Liver (tissue), 10 donors: ENCODE measurements at places on chromosomes 11 and 22. TPM values are rescaled to one million over a fixed set of nuclear protein-coding genes. Genes with fewer than 3 reads are reported as not detected.

- H3K36me3 ChIP-seq, result no peaks in the 10 kb centered on the region
- DNase-seq, result no peak
- peaks cover 10% of the 10 kb centered on the region for H3K4me1 ChIP-seq
- no peaks in the 10 kb centered on the region for H3K27me3 ChIP-seq
- H3K4me3 ChIP-seq, result no peak overlapping the region
Measured at GRCh38 chr11:70002433-70002832, 75.7 kb upstream of the ANO1 start.

- H3K27ac ChIP-seq, result no peak overlapping the region
- DNase-seq, result no peak
- H3K4me1 ChIP-seq, result no peaks in the 10 kb centered on the region
- no peaks in the 10 kb centered on the region for H3K27me3 ChIP-seq
Measured at GRCh38 chr11:115739878-115740277, 235.7 kb upstream of the CADM1 start.

GRCh38 chr22:44689915-44690524 is 12.0 kb upstream of the PRR5 start:
- no peak overlapping the region for H3K4me3 ChIP-seq
- no peaks in the 10 kb centered on the region for H3K36me3 ChIP-seq
- H3K4me1 ChIP-seq, result no peaks in the 10 kb centered on the region
- H3K27ac ChIP-seq, result no peak overlapping the region
- DNase-seq, result no peak

GRCh38 chr11:62677156-62677555 is 1.7 kb downstream of the UBXN1 start:
- DNase-seq, result no peak
- H3K27me3 ChIP-seq, result no peaks in the 10 kb centered on the region

GRCh38 chr22:20583471-20583922 is 76.1 kb downstream of the MED15 start:
- no peaks in the 10 kb centered on the region for H3K4me1 ChIP-seq
- no peak overlapping the region for H3K27ac ChIP-seq
- H3K27me3 ChIP-seq, result no peaks in the 10 kb centered on the region
- peaks cover 70% of the 10 kb centered on the region for H3K36me3 ChIP-seq
- no peak for DNase-seq
- no peak overlapping the region for H3K4me3 ChIP-seq

- no peak overlapping the region for H3K4me3 ChIP-seq
- no peak overlapping the region for H3K27ac ChIP-seq
Measured at GRCh38 chr22:20432244-20432686, 5.4 kb downstream of the SCARF2 start.

DNA sequence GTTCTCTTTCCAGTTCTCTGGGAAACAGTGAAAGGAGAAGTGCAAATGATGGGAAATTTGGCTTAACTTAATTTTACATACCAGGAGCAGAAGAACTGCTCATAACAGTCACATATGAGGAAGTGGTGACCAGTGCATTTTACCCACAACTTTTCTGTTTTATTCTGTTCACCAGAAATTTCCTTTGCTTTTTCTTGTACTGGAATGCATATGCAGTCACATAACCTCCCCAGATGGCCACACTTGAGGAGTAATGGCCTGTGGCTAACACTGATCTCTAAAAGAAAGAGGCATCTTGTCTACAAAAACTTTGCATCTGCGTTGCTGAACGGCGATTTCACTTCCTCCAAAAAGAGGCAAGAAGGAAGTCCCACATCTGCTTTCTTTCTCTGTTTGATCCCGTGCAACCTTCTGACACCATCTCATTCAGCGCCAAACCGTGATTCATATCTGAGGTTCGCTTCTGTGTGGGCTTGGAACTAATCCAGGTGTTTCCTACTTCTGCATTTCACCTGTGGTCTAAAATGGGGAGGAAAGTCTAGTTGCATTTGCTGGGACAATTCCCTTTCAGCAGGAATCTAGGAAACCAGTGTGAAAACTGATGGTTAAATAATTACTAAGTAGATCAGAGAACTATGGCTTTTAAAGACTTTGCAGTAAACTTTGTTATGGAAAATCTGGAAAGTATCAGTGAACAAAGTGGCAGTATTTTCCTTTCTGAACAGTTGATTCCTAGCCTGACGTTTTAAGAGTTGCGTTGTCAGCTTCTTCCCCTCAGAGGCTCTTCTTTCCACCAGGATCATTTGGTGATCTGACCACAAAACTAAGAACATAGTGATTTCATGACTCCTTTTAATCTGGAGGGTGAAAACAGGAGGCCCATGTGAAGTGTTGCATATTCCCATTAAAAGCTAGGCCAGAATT is 4.2 kb upstream of the MPEG1 start:
- DNase-seq, result no peak
- H3K36me3 ChIP-seq, result no peaks in the 10 kb centered on the region
- no peak overlapping the region for H3K4me3 ChIP-seq
- H3K27me3 ChIP-seq, result no peaks in the 10 kb centered on the region

DNA sequence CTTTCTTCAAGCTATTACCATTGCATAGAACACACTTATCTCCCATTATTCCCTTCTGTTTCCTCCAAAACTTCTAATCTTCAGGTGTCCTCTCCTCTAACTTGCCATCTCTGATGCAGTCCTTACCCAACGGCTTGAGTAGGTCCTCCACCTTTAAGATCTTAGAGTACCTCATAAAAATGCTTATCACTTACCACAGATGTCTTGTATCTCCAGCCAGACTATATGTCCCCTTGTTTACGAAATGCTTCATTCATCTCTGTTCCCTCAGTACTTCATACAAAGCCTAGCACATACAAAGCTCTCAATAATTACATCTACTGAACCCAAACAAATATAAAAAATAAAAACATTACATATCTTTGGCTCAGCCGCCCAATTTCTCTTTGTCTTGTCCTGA is 49.2 kb downstream of the PAK1 start:
- DNase-seq, result no peak
- H3K4me3 ChIP-seq, result no peak overlapping the region
- no peaks in the 10 kb centered on the region for H3K36me3 ChIP-seq
- no peaks in the 10 kb centered on the region for H3K27me3 ChIP-seq

GRCh38 chr11:126109941-126110731 is 47.5 kb upstream of the CDON start:
- no peaks in the 10 kb centered on the region for H3K27me3 ChIP-seq
- peaks cover 24% of the 10 kb centered on the region for H3K4me1 ChIP-seq
- H3K36me3 ChIP-seq, result no peaks in the 10 kb centered on the region
- H3K4me3 ChIP-seq, result no peak overlapping the region
- no peak for DNase-seq

DNA sequence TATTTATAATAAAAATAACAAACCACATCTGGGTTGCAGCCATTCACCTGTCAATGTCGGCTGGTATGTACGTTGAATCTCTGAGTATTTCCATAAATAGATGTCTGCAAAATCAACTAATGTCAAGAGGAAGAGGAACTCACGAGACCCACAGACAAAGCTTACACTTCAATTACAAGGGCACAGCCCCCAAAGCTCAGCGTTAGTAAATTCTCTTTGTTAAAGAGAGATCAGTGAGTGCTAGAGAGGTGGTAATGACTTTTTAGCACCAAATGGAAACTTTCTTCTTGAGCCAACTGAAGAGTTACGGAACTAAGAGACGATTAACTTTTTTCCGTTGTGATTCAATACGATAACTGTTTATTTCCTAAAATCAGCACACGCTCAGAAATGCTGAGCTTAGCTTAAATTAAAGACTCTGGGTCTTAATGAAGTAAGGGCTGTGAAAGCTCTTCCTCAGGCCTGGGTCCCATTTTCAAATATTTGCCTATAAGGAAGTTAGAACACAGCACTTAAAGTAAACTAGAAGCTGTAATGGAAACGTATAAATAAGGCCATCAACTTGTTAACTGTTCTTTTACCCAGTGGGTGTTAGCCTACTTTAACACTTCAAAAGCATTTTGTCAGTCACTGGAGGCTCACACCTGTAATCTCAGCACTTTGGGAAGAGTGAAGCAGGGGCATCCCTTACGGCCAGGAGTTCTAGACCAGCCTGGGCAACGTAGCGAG is 22.8 kb upstream of the TFIP11 start:
- H3K27me3 ChIP-seq, result no peaks in the 10 kb centered on the region
- DNase-seq, result no peak
- no peak overlapping the region for H3K4me3 ChIP-seq

The MB gene
- polyA plus RNA-seq, result not detected

The OR4A16 gene
- not detected for polyA plus RNA-seq

The GLYAT gene
- 181 TPM for polyA plus RNA-seq

The FAR1 gene
- 1.7 TPM for polyA plus RNA-seq
